ENCODE measurements at places on chromosomes 1 and 21.
A peak's percentile ranks its signal among the peaks of the same experiment; 100 is the strongest.

DNA sequence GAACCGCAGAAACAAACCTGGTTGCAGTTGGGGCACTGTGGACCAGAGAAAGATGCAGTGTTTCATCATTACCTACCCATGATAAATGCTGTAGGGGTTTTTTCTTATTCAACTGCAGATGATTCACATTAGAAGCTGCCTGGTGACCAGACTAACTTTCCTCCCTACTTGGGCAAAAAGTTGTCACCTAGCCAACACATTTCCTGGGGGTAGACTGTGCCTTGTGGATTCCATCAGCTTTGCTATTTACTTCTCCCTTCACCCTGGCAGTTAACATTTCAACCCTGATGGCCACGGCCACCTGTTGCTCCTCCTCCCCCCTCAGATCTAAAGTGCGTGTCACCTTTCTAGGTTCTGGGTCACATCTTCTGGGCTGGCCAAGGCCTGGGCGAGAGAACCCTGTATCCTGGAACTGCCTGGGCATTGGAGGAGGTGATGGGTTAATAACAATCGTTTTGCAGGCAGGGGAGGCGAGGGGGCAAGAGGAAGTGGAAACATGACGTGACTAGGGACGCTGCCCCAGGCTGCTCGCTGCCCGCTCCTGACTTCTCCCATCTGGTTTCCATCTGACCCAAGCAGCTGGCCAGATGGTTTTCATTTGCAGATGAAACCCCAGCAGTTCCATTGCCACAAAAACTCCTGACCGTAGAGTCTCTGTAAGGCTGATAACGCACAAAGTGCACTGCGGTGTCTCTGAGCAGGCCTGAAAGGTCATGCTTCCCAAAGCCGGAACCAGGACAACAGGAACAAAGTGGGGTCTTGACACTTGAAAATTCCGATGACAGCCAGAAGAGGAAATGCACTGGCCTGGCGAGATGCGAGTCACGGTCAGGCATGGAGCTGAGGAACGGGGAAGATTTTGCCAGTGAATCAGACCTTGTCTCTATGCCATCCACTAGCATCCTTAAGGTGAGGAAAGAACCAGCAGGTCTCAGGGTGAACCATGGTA is 36.6 kb downstream of the CAPZB start:
- peak; percentile 86 for DNase-seq

- DNase-seq, result no peak
Measured at GRCh38 chr21:35145626-35146233, 96.6 kb upstream of the RUNX1 start.

GRCh38 chr1:175154629-175155472 is 37.7 kb downstream of the KIAA0040 start:
- DNase-seq, result peak; percentile 37

GRCh38 chr1:8966606-8967005 is 20.9 kb downstream of the CA6 start:
- no peak for DNase-seq

DNA sequence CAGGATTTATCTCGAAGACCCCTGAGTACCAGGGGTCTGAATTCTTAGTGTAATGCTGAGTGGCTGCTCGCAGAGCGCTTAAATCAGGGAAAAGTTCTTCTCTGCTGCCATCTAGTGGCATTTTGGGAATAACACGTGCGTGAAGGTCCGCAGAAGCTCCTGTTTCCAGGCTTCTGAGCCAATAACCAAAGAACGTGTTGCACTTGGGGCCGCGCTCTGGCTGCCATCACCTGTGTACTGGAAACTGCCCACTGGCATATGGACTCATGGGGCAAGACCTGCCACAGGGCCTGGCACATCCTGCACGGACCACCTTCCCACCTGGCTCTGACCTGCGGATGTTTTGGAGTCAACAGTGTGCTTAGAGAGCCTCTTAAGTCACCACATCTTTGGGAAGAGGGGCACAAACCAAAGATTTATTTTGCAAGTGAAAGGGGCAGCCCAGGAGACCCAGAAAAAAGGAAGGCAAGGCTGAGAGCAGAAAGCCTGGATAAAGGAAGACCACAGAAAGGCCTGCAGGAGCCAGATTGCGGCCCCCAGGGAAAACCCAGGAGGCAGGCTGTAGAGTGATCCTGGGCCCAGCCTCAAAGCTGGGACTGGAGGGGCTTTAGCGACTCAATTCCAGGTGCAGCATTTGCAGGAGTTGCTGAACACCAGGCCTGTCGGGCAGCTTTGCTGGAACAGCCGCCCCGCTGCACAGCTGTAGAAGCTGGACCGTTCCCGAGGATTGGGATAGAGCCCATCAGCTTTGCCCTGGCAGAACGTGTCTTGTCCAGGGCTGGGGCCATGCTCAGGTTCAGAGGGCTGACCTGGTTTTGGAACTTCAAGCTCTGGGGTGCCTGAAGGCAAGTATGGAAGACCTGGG is 13.0 kb downstream of the CHIT1 start:
- DNase-seq, result peak; percentile 60

DNA sequence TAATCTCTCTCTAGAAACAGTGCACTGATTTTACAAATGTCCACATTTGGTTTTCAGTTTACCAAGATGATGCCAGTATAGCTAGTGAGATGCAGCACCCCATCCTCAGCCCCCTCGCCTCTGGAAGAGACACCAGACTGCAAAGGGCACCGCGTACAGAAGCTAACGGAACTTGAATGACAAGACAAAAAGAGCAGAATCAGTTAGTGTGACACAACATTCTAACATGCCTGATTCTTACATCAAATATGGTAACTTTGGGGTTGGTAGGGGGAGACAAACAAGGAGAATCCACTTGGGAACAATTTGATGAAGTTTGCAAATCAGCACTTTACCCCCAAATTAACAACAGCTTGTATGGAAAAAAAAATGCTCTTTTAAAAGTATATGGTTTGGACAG is 4.1 kb upstream of the MAGOH start:
- no peak for DNase-seq

GRCh38 chr1:95888941-95889390 is 655.0 kb downstream of the RWDD3 start:
- no peak for DNase-seq

GRCh38 chr1:1427106-1427819 is 6.2 kb upstream of the ANKRD65 start:
- no peak for DNase-seq

GRCh38 chr1:157151506-157151905 is 13.3 kb upstream of the ETV3 start:
- DNase-seq, result no peak

DNA sequence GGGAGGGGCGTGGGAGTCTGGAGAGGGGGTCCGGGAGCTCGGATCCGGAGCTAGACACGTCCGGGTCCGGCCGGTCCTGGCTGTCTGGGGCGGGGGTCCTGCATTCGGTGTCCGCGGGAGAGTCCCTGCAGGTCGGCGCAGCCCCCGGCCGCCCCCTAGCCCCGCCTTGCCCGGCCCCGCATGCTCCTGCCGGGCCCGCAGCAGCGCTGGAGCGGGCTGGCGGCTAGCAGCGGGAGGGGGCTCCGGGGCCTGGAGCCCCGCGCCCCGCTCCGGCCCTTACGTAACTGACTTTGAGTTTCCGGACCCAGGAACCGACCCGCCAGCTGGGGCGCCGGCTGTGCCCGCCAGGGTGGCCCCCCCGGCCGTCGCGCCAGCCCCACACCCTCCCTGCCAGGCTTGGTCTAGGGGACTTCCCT is 26.9 kb upstream of the EPB41 start:
- no peak for DNase-seq

- peak; percentile 19 for DNase-seq
Measured at GRCh38 chr1:108057541-108057940, 92.6 kb upstream of the VAV3 start.

DNA sequence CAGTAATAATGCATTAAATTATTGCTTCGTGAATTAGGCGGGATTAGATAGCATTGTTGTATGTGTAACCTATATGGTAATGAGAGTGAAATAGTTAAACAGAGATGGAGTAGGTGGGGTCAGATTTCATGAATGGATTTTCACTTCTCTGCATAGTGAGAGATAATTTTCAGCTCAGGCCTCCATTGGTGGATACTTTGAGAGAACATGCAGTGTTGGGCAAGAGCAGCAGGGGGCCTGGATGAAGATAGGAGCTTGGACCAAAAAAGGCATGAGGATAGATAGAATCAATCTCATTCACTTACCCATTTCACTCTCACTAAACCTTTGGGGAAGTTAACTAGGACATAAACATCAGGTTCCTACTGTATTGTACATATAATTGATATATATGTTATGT is 39.5 kb upstream of the C1orf87 start:
- DNase-seq, result no peak

- no peak for DNase-seq
Measured at GRCh38 chr1:244248426-244248825, 197.3 kb downstream of the ZBTB18 start.

GRCh38 chr21:42711667-42712066 is 58.2 kb downstream of the PDE9A start:
- DNase-seq, result no peak

DNA sequence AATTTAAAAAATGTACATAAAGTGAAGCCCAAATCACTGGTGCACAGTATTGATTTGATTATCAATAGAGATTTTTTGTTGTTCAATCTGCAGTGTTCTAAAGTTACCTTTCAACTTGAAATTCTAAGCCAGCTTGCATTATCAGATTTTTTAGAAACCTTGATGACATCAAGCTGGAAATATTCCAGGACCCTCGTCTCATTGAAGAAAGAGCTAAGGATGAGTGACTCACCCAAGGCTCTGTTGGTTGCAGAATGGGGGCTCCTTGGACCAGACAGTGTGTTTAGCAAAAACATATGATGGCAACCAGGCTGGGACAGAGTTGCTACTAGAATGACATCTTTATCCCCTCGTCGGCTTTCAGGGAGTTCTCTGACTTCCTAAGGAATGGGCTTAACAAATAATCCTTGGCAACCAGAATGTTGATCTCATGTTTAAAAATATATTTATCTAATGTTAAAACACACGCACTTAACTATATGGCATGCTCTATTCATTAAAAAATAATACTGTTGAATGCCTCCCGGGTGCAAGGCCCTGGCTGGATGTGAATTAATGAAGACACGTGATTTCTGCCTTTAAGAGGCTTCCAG is 79.7 kb downstream of the RUNX3 start:
- DNase-seq, result peak; percentile 75

GRCh38 chr1:173590557-173590956 is 12.3 kb downstream of the SLC9C2 start:
- DNase-seq, result no peak

DNA sequence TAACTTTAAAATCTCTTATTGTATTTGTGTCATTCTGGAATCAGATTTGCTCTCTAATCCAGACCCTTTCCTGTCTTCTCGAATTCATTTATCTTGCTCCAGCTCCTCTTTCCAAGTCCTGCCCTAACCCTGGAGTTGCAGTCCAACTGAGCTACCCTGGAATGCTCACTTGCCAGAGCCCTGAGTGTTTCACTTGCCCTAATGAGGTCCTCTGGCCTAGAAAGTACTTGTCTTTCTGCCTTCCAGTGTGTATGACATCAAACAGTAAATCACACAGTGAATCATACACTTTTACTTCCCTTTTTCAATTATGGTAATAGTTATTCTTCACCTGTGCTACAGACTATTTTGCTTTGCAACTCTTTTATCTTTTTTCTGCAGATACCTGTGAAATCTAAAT is 96.9 kb downstream of the NEK7 start:
- DNase-seq, result peak; percentile 63

DNA sequence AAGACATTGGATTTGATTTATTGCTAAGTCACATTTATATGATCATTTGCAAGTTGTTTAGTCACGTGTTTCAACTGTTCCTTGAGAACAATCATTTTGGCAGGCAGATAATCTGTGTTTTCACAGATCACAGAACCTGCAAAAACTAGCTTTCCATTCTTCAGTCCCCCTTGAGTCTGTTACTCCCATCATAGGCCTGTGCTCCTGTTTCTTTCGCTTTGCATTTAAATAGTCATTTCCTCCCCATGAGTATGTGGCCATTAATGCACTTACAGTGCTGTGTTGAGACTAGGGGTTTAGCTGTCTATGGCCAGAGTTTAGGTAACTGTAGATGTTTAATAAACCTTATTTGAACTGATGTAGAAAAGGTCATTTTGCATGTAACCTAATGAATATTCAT is 214.5 kb downstream of the PATJ start:
- DNase-seq, result no peak

DNA sequence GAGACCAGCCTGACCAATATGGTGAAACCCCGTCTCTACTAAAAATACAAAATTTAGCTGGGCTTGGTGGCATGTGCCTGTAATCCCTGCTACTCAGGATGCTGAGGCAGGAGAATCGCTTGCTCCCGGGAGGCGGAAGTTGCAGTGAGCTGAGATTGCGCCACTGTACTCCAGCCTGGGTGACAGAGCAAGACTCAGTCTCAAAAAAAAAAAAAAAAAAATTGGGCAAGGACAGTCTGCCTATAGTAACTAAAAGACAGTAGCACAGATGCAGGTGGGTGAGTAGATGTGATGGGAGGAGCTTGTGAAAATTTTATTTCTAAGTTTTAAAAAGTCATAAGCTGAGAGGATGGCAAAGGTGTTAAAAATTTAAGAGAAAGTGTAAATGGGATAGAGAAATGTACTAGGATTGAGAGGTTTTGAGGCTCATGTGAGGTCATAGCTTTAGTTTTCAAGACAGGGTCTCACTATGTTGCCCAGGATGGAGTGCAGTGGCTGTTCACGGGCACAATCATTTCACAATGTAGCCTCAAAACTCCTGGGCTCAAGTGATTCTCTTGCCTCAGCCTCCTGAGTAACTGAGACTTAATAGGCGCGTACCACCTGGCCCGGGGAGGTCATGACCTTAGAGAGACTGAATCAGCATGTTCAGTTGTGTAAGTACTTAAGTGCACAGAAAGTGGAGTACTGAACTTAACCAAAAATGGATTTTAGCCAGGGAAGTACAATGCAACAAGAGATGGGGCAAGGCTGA is 33.7 kb downstream of the PTP4A2 start:
- DNase-seq, result peak; percentile 23

- no peak for DNase-seq
Measured at GRCh38 chr1:198276241-198276640, 119.4 kb downstream of the NEK7 start.

GRCh38 chr21:27329255-27329851 is 362.5 kb upstream of the ADAMTS5 start:
- DNase-seq, result no peak

DNA sequence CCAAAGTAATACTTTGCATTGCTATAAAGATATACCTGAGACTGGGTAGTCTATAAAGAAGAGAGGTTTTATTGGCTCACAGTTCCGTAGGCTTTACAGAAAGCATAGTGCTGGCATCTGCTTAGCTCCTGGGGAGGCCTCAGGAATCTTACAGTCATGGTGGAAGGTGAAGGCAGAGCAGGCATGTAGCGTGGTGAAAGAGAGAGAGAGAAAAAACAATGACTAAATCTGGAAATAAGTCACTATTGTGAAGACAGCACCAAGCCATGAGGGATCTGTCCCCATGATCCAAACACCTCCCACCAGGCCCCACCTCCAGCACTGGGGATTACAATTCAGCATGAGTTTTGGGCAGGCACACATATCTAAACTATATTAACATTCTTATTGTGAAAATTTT is 30.4 kb downstream of the SLC30A7 start:
- no peak for DNase-seq

DNA sequence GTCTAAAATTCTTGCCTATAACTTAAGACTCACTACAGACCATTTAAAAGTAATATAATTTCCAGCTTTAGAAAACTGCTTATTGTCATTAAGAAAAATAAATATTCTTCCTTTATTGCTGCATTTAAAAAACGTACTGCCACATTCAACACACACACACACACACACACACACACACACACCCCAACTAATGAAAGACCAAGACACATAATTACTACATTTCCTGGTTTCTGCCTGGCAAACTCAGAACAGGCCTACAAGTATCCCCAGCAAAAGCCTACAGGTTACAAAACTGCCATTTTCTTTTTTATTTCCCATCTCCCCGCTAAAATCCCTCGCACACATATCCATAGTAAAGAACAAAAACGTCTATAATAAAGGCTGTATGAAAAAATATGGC is 1.5 kb downstream of the DENND2C start:
- DNase-seq, result no peak

Measured in fibroblast of skin of right quadriceps (primary cell).